ENCODE measurements at places on chromosomes 1 and 21.

DNA sequence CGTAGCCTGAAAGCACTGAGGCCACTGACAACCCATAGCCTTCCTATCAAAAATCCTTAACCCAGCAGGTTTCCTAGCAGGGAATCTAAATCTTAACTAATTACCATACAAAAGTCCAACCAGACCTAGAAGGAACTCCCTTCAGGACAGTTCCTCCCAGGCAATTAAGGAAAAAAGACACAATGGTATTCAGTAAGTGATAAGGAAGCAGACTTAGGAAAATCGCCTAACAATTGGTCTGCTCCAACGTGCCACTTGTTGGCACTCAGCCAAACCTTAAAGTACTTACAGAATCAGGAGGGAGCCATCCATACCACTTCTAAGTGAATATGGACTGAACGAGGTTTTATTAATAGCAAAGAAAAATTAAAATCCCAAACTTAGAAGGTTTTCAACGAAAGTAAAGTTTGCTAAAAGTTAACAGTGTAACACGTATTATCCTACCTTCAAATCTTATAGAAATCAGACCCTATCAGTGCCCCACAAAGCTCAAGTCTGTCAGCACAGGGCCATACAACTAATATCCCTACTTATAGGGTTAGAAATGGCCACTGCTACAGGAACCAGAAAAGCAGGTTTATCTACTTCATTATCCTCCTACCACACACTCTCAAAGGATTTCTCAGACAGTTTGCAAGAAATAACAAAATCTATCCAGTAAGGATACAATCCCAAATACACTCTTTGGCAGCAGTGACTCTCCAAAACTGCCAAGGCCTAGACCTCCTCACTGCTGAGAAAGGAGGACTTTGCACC, 29.0 kb downstream of the SPATA6 start:
- DNase-seq = no peak

GRCh38 chr1:183043872-183044854, 20.9 kb downstream of the LAMC1 start:
- DNase-seq = no peak

DNA sequence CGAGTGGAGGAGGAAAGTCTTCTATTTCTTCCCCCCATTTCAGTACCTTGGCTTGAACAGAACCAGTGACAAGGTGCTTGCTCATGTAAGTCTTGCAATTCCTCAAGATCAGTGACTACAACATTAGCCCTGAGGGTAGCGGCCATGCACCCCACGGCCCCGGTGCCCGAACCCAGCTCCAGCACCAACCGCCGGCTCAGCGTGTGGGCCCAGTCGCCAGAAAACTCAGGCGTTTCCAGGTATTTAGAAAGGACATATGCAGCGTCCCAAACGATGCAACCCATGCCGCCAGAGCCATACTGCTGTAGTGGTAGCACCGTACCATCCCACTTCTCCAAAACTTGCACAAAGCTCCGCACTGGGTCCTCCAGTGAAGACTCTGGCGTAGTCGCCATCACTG, 11.2 kb upstream of the MANEAL start:
- no peak for DNase-seq

GRCh38 chr1:213020016-213020415, 4.3 kb upstream of the ANGEL2 start:
- DNase-seq = no peak

DNA sequence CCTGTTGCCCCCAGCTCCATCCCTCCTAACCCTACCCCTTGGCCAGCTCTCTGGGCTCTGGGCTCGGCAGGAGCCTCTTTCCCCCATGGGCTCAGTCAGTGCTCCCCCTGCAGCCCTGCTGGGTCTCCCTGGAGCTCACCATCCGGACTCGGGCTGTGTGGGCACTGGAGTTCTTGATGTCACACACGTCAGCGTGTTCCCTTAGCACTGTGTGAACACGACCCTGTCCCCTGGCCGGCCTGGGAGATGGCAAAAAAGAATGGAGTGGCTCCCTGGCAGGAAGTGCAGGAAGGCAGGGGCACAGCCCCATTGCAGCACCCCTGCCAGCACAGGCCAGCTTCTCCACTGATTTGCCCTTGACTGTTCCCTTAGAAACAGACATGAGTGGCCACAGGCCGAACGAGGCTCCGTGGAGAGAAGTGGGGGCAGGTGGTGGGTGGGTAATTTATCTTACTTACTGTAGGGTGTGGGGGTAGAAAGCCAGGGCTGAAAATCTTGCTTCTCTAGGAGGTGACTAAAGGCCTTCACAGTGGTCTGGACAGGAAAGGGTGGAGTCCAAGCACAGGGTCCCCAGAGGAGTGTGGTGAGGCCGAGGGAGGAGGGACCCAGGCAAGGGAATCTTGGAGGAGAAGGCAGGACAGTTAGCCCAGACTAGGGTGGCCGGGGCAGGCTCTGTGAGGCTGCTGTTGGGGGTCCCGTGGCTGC, 381.7 kb upstream of the VAMP3 start:
- no peak for DNase-seq

GRCh38 chr1:45952072-45952471, 148.7 kb downstream of the MAST2 start:
- DNase-seq = no peak

DNA sequence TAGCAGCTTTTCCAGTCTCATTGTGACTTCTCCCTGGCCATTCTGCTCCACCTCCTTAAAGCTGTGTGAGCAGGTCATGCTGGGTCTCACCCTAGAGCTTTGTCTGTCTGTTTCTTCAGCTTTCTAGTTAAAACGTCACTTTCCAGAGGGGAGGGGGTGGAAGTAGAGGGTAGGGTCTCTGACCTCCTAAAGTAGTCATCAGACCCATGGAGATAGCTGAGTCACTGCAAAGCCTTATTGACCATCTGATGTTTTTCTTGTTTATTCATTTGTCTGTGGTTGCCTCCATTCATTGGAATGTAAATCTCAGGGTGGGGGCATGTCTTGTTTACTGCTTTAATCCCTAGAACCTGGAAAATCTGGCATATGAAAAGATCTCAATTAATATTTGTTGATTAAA, 52.7 kb downstream of the ELF3 start:
- no peak for DNase-seq

DNA sequence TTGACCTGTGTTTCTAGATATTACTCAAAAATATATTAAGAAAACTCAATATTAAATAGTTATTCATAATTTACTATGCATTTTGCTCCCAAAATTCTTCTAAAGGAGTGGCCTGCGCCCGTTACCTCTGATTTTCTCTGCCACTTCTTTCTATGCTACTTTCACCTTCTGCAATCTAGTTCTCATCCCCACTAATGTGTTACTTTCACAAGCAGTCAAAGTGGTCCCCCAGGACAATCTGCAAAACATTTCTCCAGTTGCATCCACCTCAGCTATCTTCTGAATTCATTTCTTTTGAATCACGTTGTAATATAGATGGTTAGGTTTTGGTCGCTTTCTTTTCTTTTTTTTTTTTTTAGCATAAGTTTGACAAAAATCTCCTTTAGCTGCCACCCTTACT, 13.4 kb downstream of the INSL5 start:
- DNase-seq = no peak

Measured in CD8-positive, alpha-beta memory T cell (primary cell).